ENCODE measurements at places on chromosomes 1 and 21. TPM values are rescaled to one million over a fixed set of nuclear protein-coding genes. Genes with fewer than 3 reads are reported as not detected.

C1orf115 gene
- 20.6 TPM for total RNA-seq

KRTAP15-1 gene
- total RNA-seq = not detected

RNU1-4 gene
- under 0.01 TPM for total RNA-seq

CYP4A22 gene
- total RNA-seq = not detected

ELAPOR1 gene
- total RNA-seq = 18.8 TPM

INPP5B gene
- 19.7 TPM for total RNA-seq

RIT1 gene
- total RNA-seq = 32.6 TPM

C1orf87 gene
- 0.51 TPM for total RNA-seq

PRELP gene
- total RNA-seq = 4.4 TPM

KIAA0040 gene
- total RNA-seq = 21.8 TPM

TDRD5 gene
- 0.82 TPM for total RNA-seq

EDN2 gene
- total RNA-seq = 5.1 TPM

SYT11 gene
- 26.2 TPM for total RNA-seq

CFAP57 gene
- 0.51 TPM for total RNA-seq

PLA2G2C gene
- not detected for total RNA-seq

CFAP74 gene
- 0.62 TPM for total RNA-seq

B3GALT5 gene
- 3.8 TPM for total RNA-seq

RGS8 gene
- 0.10 TPM for total RNA-seq

NPPB gene
- total RNA-seq = not detected

TCP10L gene
- total RNA-seq = 1.4 TPM

SPATA21 gene
- not detected for total RNA-seq

LCE2C gene
- not detected for total RNA-seq

LAPTM5 gene
- total RNA-seq = 7.6 TPM

C1orf21 gene
- 47.6 TPM for total RNA-seq

SLC9C2 gene
- total RNA-seq = not detected

CA6 gene
- total RNA-seq = 1.0 TPM

SRSF11 gene
- total RNA-seq = 165 TPM

BMP8A gene
- 0.51 TPM for total RNA-seq

ARHGEF19 gene
- total RNA-seq = 27.6 TPM

OR2T35 gene
- total RNA-seq = not detected

LCE3D gene
- total RNA-seq = not detected

IQCC gene
- total RNA-seq = 2.7 TPM

ATP1A1 gene
- 177 TPM for total RNA-seq

PDIK1L gene
- 11.7 TPM for total RNA-seq

Data from tongue (tissue), 3 donors.